ENCODE measurements at places on chromosomes 1 and 21. TPM values are rescaled to one million over a fixed set of nuclear protein-coding genes. Genes with fewer than 3 reads are reported as not detected.

RGS13 gene
- 0.78 TPM for polyA plus RNA-seq

REN gene
- polyA plus RNA-seq, result 2.9 TPM

NBPF6 gene
- not detected for polyA plus RNA-seq

SGIP1 gene
- 1.5 TPM for polyA plus RNA-seq

HOOK1 gene
- 0.35 TPM for polyA plus RNA-seq

CFAP126 gene
- polyA plus RNA-seq, result 0.11 TPM

TLR5 gene
- 9.9 TPM for polyA plus RNA-seq

PIK3C2B gene
- polyA plus RNA-seq, result 6.2 TPM

DNA sequence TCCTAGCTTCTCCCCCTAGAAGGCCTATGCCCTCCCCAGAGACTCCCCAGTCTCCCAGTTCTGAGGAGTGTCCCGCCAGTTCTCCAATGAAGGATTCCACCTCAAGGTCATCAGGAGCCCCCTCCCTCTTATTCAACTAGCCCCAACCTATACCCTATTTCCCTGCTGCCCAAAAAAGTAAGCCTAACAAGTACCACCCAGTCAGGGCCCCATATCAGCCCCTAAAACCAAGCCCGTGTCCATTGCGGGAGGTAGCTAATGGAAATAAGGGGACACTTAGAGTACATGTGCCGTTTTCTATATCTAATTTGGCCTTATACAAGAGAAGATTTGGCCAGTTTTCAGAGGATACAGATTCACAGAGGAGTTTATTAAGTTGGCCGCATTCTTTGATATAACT, 416.2 kb downstream of the MATN1 start:
- no peak for DNase-seq

- no peak for DNase-seq
These were observed 726.9 kb upstream of the PTBP2 start for GRCh38 chr1:95994643-95995042.

DNA sequence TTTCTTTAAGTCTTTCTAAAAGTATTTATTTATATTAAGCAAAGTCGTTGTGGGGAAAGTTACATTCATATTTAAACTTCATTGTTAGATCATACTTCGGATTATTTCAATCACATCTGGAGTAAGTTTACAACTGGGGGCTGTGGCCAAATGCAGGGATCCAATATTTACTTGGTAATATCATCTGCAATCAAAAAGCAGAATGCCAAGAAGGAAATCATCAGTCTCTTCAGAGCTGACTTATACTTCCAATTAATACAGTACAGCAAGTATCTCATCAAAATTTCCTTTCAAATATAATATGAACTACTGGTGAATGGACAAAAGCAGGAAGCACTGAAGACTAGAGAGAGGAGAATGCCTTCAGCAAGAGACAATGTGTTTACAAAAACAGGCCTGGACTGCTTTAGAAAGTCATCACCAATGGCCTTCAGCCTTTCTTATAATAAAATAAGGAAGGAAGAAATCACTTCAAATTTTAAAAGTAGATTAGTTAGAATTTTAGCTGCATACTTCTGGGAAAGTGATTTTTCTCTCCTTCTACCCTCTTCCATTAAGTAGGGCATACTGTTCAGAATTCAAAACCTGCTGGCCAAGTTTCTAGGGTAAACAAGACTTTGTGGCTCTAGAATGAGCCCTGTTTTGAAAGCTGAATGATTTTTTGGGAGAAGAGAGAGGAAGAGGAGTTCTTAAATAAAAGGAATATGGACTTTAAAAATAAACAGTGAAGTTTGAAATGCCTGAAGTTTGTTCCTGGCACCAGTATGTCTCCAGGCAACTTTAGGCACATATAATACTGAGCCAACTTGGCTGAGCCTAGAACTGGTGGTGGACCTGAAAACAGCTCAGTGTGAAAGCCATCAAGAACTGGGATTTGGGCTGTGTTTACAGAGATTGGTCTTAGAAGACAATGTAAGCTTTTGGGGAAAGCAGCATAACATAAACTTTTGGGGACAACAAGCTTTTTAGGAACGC, 22.2 kb upstream of the MYOC start:
- no peak for DNase-seq

GRCh38 chr21:44846485-44847260, 26.8 kb downstream of the PTTG1IP start:
- DNase-seq, result no peak

- DNase-seq, result no peak
These were observed 13.9 kb upstream of the MTARC1 start for GRCh38 chr1:220772846-220773245.

GRCh38 chr1:222299524-222299923, 248.4 kb downstream of the HHIPL2 start:
- no peak for DNase-seq

- peak; percentile 28 for DNase-seq
These were observed 11.7 kb upstream of the TRAPPC10 start for GRCh38 chr21:44000360-44000759.

DNA sequence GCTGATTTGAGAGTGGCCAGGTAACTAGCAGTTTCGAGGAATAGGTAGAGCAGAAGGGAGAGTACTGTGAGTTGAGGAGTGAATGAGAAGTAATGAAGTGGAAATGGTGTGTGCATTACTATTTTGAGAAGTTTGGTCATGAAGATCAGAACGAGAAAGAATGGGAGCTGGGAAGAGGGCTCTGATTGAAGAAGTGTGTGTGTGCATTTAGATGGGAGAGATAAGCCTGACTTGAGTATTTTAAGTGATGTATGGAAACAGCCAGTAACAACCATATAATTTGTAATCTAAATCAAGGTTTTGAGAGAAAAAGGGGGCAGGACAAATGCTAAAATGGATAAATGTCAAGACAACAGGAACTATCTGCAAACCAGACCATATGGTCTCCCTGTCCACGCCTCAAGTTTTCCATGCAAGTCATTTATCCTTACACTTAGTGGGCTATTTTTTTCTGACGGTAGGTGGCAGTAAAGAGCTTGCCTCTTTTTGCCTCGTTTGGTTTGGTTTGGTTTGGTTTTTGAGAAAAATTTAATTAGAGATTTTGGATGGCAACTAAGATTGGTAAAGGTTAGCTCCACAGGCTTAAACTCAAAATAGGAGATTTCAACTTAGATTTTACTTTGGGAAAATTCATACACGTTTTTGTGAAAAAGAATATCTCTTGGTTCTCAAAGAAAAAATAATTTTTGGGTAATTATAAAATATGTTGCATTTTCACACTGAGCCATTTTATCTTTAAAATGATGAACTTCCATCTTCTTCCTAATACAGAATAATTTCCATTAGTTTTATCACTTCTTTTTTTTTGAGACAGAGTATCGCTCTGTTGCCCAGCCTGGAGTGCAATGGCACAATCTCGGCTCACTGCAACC, 9.5 kb upstream of the B3GALNT2 start:
- peak; percentile 33 for DNase-seq

GRCh38 chr1:112911506-112912220, 44.3 kb downstream of the SLC16A1 start:
- DNase-seq, result no peak

DNA sequence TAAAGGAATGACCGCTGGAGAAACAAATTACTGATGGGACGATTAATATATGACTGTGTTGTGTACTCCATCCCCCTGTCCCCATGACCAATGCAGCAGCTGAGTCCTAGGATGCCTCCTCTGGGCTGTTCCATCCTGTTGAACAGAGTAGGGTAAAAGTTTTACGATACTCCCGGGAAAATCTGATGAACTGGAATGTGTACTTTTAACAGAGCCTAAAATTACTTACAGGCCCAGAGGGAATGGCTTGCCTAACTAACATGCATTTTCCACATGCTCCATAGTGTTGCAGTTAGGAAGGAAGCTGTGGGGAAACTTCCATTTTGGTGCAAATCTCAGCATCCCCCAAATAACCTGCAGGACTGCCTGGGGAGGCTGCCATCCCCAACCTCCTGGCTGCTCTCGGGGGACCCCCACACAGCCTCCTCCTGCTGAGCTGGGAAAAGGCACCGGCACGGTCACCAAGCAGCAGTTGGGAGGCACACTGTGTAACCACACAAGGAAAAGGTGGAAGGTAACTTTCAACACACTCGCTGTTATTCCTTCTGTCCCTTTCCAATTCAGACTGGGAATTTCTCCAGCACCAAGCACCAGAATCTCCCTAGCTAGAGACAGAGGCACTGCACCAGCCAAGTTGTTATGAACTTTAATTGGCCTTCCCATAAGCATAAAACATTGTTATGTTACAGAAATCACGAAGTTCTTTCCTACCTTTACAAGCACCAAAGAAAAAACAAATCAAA, 97.2 kb downstream of the BCAR3 start:
- no peak for DNase-seq

DNA sequence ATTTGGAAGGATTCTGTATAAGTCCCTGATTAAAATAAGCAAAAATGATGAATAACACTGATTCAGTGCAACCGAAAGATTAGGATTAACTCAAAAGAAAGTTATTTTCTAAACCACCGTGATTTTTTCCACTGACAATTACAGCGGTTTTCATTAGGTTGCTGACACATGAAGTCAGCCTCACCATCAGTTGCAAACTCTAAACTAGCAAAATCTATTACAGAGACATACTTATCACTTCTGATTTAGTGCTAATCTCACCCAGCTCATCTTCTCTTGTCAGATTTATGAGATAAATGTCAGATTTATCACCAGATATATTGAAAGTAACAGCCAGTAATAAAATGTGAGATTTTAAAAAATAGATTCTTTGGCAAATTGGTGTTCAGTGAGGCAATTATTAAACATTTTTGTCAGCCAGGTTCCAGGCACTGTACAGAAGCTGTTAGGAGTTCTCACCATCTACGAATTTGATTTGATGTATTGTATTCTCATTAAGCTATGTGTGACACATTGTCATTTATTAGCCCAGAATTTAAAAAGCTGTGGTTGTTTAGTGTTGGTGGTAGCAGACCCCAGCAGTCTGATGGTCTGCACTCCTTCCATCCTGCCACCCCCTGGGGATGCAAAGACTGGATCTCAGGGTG, 37.3 kb upstream of the LGALS8 start:
- no peak for DNase-seq

GRCh38 chr1:21205416-21205815, 28.7 kb upstream of the EIF4G3 start:
- no peak for DNase-seq

DNA sequence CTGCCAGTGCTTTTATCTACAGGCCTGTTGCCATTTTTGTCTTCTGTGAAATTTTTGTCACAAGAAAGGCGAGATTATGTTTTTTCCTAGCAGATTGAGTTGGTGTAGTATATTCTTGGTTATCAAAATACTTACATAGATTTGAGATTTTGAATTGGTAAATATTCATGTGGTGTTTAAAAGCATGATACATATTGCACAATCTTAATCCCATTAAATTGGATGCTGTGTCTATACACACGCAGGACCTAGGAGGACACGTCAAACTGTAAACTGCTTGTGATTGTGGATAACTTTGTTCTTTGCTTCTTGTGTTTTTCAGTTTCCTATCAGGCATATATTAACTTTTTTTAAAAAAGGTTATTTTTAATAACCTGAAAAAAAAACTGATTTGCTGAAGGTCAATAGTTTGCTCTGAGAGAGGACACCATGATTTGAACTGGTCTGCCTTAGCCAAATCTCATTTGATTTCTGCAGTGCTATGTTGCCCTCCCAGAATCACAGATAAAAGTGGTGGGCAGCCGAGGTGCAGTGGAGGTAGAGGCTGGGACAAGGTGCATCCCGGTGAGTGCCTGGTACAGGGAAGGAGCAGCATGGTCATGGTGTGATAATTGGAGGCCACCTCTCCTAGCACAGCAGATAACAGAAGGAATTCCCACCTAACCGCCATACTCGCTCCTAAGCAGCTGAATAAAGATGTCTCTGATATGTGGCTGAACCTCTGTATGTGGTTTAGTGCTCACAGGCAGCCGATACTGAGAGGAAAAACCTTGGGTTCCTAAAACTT, 76.7 kb downstream of the LRRC8D start:
- DNase-seq, result no peak

DNA sequence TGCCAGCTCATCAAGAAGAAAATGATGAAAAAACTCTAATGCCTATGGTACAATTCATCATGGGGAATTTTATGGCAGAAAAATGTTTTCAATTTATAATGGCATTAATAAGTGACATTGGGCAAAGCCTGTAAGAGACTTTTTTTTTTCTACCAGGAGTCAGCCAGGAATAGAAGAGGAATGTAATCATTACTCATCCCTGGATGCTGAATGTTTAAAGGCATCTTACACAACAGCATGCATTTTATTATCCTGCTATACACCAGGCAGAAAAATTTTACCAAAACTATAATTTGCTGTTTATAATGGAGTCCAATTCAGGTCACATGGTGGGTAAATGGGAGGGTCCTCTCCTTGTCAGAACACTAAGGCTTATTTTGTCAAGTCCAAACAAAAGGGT, 189.9 kb upstream of the BEND5 start:
- no peak for DNase-seq

DNA sequence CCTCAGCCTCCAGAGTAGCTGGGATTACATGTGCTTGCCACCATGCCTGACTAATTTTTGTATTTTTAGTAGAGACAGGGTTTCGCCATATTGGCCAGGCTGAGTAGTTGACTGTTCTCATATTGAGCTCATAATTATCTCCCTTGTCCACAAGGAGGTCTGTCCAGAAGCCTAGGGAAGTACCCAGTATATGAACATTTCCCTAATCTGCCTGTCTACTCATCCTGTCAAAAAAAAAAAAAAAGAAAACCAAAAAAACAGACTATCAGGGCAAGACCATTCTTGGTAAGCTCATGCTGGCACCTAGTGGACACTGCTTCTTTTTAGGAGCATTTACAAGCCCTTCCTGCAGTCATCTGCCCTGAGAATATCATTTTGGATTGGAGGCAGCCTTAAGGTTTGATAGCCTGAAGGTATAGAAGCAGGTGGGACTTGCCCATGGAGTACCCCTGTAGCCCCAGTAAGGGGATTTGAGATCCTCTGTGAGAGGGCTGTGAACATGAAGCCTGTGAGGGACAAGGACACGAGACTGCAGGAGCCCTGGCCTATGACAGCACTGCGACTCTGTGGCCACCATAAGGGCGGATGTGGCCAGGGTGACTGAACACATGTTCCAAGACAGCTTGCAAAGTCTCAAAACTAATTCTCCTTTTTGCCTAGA, 10.8 kb upstream of the DUSP12 start:
- no peak for DNase-seq

GRCh38 chr1:156841295-156841855, 17.5 kb downstream of the INSRR start:
- no peak for DNase-seq

DNA sequence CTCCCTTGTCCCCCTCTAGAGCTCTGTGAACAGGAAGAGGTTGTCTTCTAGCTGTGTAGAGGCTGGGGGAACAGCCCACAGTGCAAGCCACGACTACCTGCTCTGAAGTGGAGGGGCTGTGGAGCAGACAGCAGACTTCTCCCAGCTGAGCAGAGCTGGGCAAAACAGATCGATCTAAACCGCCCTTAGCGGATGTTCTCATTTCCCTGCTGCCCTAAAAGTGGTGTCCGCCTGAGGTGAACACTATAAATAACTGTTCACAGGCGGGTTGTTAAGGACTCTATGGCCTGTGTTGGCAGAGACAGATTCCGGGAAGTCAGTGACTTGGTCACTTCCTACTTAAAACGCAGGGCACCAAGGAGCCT, 203.2 kb downstream of the RHOU start:
- no peak for DNase-seq
